ENCODE measurements at places on chromosomes 12 and 14. TPM values are rescaled to one million over a fixed set of nuclear protein-coding genes. Genes with fewer than 3 reads are reported as not detected.

DNA sequence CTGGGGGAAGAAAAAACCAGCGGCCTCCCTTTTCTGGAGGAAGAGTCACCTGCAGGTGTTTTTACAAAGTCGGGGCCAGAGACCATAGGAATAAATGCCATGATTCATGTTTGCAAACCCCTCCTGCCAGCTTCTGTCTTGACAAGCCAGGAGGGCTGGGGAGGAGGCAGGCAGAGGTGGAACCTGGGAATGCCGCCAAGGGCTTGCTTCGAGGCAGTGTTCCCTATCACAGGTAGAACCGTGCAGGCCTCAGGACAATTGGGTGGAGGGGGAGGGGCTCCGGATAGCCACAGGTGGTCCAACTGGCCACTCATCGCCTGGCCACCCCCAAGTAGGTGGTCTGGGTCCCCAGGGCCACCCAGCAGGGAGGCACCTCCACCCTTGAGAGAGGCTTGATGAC, 14.2 kb upstream of the DLK1 start:
- peaks cover 20% of the 10 kb centered on the region for H3K27me3 ChIP-seq
- H3K4me1 ChIP-seq: no peaks in the 10 kb centered on the region
- H3K4me3 ChIP-seq: no peak overlapping the region
- no peak overlapping the region for H3K27ac ChIP-seq
- no peaks in the 10 kb centered on the region for H3K36me3 ChIP-seq
- no peak for DNase-seq

GRCh38 chr12:109885616-109886015, 5.3 kb upstream of the GLTP start:
- DNase-seq: no peak
- no peaks in the 10 kb centered on the region for H3K36me3 ChIP-seq

MYO1H gene
- under 0.01 TPM for total RNA-seq

FAIM2 gene
- 1.9 TPM for total RNA-seq

- H3K4me3 ChIP-seq: no peak overlapping the region
- no peaks in the 10 kb centered on the region for H3K36me3 ChIP-seq
- no peak for DNase-seq
- H3K27me3 ChIP-seq: no peaks in the 10 kb centered on the region
- H3K27ac ChIP-seq: no peak overlapping the region
These were observed 3.5 kb downstream of the ACRBP start for GRCh38 chr12:6643569-6644256.

- H3K36me3 ChIP-seq: no peaks in the 10 kb centered on the region
- no peak overlapping the region for H3K27ac ChIP-seq
- H3K4me3 ChIP-seq: no peak overlapping the region
- DNase-seq: no peak
- H3K4me1 ChIP-seq: no peaks in the 10 kb centered on the region
These were observed 209.7 kb downstream of the SLC41A2 start for GRCh38 chr12:104748356-104748755.

DNA sequence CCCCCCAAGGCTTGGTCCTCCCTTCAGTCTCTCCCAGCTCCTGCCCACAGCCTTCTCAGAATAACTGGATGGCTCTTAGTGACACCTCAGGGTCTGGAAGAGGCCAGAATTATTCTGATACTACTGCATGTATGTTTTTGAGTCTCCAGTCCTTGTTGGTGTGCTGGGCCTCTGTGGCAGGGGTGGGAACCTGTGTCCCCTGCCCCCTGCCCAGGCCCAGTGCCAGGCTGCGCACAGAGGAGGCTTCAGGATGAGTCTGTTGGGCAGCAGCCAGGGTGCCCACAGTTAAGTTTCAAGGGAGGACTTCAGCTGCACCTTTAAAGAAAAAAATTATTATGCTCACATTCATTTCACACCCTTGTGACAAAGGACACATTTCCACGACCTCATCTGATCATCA, 348.3 kb downstream of the CACNA1C start:
- DNase-seq: no peak
- H3K36me3 ChIP-seq: no peaks in the 10 kb centered on the region
- H3K27ac ChIP-seq: no peak overlapping the region

- peaks cover 2% of the 10 kb centered on the region for H3K27me3 ChIP-seq
- no peaks in the 10 kb centered on the region for H3K36me3 ChIP-seq
- no peak overlapping the region for H3K27ac ChIP-seq
- H3K4me3 ChIP-seq: no peak overlapping the region
- H3K4me1 ChIP-seq: no peaks in the 10 kb centered on the region
- no peak for DNase-seq
These were observed 117.1 kb downstream of the NTF3 start for GRCh38 chr12:5549011-5549410.

FAM181A gene
- total RNA-seq: not detected
